ENCODE measurements at places on chromosomes 5 and 9. TPM values are rescaled to one million over a fixed set of nuclear protein-coding genes. Genes with fewer than 3 reads are reported as not detected.

DNA sequence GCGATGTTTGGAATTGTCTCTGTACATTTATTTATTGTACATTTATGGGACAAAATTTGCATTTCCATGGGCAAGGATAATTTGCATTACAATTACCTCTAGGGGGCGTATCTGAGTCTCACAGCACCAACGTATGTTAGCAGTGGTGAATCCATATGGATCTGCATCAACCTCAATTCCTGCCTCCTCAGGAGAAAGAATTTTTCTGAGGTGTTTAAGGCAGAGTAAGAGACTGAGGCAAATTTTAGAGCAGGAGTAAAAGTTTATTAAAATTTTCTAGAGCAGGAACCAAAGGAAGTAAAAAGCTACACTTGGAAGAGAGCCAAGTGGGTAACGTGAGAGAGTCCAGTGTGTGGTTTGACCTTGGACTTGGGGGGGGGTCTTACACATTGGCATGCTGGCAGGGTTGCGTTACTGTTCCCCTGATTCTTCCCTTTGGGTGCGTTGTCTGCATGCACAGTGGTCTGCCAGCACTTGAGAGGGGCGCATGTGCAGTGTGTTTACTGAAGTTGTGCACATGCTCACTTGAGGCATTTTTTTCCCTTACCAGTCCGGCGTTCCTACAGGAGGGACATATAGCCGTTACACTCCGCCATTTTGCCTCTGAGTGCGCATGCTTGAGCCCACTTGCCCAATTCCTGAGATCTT is 21.0 kb upstream of the RAB14 start:
- no peak for DNase-seq

- DNase-seq = no peak
These were observed 58.1 kb downstream of the SLIT3 start for GRCh38 chr5:169242849-169243186.

GRCh38 chr5:12616093-12616492 is 711.8 kb upstream of the CTNND2 start:
- no peak for DNase-seq

DNA sequence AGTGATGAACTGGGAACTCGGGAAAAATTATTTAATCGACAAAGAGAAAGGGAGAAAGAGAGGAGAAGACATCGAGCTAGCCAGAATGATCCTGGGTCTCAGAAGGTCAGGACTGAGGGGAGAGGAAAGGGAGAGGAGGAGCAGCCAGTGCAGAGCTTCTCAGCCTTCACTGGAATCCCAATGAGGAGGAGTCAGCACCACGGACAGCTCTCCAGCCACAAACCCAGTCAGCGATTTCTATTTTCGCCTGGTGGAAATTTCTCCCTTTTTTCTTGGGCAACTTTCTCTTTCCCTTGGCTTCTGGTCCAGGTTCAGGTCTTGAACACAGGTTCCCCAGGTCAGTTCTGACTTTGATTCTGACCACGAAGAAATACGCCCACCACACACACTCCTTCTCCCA is 1.6 kb upstream of the BRINP1 start:
- DNase-seq = no peak

- no peak for DNase-seq
These were observed 65.4 kb upstream of the C9orf72 start for GRCh38 chr9:27638716-27639115.

SEC61B gene
- total RNA-seq = 246 TPM

TIGD6 gene
- total RNA-seq = 2.4 TPM
